Ovary (tissue), 10 donors: ENCODE measurements at places on chromosomes 1 and 21. TPM values are rescaled to one million over a fixed set of nuclear protein-coding genes. Genes with fewer than 3 reads are reported as not detected.

DNA sequence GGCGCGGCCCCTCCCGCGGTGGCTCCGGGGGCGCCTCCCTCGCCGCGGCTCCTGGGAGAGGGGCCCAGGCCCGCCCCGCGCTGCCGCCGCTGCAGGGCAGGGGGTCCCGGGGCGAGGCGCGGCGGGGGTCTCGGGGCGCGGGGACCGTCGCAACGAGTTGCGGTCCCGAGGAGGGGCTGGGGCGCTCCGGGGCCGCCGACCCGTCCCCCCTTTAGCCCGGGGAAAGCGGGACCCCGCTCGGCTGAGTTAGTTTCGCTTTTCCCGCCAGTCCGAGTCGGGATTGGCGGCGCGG lies 493 bp downstream of the SPSB1 start:
- DNase-seq = no peak

DNA sequence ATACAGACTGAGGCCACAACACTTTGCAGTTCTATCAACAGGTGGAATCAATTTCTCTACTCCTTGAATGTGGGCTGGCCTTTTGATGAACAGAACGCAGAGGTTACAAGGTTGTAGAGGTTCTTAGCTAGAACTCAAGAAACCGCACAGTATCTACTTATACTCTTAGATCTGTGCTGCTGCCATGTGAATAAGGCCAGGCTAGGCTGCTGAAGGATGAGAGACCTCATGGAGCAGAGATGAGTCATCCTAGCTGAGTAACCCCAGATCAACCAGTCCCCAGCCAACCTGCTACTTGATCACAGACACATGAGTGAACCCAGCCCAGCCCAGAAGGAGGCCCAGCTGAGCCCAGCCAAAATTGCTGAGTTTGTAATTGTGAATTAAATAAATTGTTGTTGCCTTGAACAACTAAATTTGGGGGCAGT lies 35.3 kb upstream of the BCAR3 start:
- no peak for DNase-seq

DNA sequence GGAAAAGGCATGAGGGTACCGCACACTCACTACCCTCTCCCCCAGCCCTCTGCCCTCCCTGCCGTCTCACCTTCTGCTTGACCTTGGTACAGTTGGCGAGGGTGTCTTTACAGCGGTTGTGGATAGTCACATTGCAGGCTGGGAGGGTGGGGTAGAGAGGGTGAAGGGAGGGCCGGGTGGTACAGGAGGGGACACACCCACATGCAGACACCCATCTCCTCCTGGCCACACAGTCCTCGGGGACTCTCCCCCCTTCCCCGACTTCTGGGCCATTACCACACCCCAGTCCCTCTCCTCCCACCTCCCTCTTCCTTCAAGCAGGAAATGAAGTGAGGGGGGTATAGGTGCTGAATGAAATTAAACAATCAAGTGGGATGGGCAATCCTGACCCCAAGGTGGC lies 11.6 kb downstream of the ARHGEF2 start:
- no peak for DNase-seq

GRCh38 chr1:160565564-160565963 lies 13.7 kb downstream of the CD84 start:
- no peak for DNase-seq

- DNase-seq = no peak
Measured at GRCh38 chr1:244963231-244963826, 99.0 kb upstream of the HNRNPU start.

DNA sequence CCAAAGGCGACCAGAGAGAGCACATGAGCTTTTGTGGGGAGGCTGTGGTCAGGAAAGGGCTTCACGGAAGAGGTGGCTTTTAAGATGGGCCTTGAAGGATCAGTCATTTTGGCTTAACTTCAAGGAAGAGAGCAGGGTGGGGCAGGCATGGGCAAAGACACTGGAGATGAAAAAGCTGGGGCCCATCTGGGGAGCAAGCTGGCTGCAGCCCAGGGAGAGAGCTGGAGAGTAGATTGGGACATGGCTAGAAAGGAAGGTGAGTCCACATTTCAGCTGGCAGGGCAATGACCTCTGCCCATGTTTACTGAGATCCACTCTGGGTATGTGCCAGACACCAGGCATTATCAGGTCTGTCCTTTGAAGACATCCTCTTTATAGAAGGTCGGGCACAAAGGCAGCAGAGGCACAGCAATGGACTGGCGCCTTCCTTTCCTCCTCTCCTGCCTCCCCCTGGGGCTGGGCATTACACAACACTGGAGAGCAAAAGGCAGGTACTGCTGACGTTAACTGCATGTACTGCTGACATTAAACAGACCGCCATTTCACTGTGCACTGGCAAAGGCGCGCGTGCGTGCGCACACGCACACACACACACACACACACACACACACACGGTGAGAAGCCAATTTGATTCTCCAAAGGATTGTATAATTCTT lies 2.2 kb upstream of the UBXN10 start:
- DNase-seq = no peak

DNA sequence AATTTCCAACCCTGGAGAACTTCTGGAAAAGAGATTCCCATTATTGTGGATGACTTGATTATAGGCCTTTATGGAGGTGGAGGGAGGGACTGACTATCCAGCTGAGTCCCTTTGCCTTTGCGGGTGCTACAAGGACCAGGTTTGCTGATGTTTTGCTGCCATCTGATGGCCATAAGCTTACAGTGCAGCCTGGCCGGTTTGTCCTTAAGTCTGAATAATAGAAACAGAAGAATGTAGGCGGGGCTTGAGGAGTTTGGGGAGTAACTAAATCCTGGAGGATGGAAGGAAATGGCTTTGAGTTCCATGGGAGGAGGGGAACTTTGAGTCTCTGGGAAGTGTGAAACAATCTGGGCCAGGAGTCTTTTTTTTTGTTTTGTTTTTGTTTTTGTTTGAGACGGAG lies 55.7 kb upstream of the CD1D start:
- peak; percentile 87 for DNase-seq

- DNase-seq = no peak
Measured at GRCh38 chr1:191895462-191896058, 262.7 kb upstream of the RGS18 start.

The MNDA gene
- total RNA-seq = 0.71 TPM

The OR14I1 gene
- not detected for total RNA-seq

The SLC6A17 gene
- total RNA-seq = 0.05 TPM

The ZFP69 gene
- total RNA-seq = 3.0 TPM

The TRIM17 gene
- 10.0 TPM for total RNA-seq

The IPO13 gene
- 21.6 TPM for total RNA-seq
